CD8-positive, alpha-beta memory T cell (primary cell): ENCODE measurements at places on chromosomes 12 and 14.

- DNase-seq: no peak
Measured at GRCh38 chr12:27969624-27970400, 2.7 kb downstream of the PTHLH start.

- DNase-seq: no peak
Measured at GRCh38 chr12:105706321-105706972, 376.0 kb downstream of the C12orf75 start.

DNA sequence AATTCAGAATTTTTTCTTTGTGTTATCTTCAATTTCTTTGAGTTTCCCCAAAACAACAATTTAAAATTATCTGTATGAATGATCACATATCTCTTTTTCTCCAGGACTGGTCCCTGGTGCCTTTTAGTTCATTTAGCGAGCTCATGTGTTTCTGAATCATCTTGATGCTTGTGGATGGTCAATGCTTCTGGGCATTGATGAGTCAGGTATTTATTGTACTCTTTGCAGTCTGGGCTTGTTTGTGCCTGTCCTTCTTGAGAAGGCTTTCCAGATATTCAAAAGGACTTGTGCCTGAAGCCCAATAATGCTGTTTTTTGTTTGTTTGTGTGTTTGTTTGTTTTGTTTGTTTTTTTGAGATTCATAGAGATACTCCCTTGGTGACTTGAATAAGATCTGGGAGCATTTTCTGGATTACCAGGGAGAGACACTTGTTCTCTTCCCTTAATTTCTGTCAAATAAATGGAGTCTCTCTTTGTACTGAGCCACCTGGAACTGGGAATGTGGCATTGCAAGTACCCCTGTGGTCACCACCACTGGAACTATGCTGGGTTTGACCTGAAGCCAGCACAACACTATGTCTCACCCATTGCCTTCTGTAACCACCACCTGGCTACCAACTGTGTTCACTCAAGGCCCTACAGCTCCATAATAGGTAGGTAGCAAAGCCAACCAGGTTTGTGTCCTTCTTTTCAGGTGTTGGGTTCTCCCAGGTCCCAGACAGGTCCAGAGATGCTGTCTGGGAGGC is 56.3 kb downstream of the SLC6A15 start:
- no peak for DNase-seq

GRCh38 chr12:8948701-8949341 is 624 bp downstream of the M6PR start:
- DNase-seq: no peak

GRCh38 chr12:332581-333205 is 56.4 kb downstream of the KDM5A start:
- no peak for DNase-seq

DNA sequence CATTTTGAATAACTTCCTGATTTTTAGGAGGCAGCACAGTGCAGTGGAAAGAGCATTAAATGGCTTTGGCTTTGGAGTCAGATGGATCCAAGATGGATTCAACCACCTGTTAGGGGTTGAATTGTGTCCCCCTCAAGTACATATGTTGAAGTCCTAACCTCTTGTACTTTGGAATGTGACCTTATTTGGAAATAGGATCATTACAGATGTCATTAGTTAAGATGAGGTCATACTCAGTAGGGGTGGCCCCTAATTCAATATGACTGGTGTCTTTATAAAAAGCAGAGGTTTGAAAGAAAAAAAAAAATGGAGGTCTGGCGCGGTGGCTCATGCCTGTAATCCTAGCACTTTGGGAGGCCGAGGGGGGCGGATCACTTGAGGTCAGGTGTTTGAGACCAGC is 18.8 kb downstream of the ATP5MC2 start:
- DNase-seq: no peak
